T-cell (primary cell): ENCODE measurements at places on chromosomes 12 and 14. TPM values are rescaled to one million over a fixed set of nuclear protein-coding genes. Genes with fewer than 3 reads are reported as not detected.
A peak's percentile ranks its signal among the peaks of the same experiment; 100 is the strongest.

Gene SLC2A14
- 0.21 TPM for total RNA-seq

Gene KCNH3
- total RNA-seq = 3.4 TPM

GRCh38 chr12:124605883-124606774, 38.7 kb upstream of the NCOR2 start:
- DNase-seq = no peak

- DNase-seq = no peak
These were observed 152.1 kb upstream of the NAV3 start for GRCh38 chr12:77678621-77679020.

- DNase-seq = no peak
These were observed 1.9 kb upstream of the FOXN3 start for GRCh38 chr14:89418976-89419375.

- DNase-seq = no peak
These were observed 4.7 kb upstream of the SSH1 start for GRCh38 chr12:108861878-108862587.

GRCh38 chr12:50597200-50598195, 92.7 kb downstream of the DIP2B start:
- DNase-seq = peak; percentile 14
